ENCODE measurements at places on chromosomes 6 and 20.

DNA sequence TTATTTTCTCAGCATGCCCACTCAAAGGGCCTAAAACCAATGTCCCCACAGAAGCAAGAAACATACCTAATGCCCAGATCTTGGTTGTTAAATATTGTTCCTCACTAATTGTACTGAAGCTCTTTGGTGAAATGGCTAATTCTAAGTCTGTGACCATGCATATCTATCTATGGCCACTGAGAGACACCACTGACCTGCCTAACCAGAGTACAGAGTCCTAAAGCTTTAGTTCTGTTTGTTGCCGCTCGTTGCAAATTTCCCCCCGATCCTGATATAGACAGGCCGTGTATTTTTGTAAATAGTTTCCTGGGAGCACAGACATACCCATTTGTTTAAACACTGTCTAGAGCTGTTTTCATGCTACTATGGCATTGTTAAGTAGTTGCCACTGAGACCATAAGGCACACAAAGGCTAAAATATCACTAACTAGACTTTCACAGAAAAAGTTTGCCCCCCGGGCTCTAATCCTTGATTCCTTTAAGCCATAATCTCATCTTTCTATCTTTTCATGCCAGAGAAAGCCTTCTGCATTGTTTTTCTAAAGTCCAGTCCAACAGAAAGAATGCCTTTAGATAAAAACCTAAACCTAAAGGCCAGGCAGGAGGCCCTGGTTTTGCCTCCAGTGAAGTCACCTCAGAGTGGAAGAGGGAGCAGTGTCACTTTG, 48.7 kb downstream of the DNAAF9 start:
- no peak for DNase-seq

- DNase-seq = no peak
Measured at GRCh38 chr6:28446818-28447511, 3.7 kb upstream of the ZSCAN23 start.

DNA sequence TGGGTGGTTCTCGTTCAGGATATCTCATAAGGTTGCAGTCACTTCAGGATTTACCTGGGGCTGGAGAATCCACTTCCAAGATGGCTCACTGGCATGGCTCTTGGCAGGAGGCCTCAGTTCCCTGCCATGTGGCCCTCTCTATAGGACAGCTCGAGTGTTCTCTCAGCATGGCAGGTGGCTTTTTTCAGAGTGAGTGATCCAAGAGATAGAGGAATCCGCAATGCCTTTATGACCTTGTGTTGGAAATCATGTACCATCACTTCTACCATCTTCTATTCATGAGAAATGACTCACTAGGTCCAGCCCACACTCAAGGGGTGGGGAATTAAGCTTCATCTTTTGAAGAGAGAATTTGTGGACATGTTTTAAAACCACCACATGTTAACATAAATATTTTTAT, 37.8 kb downstream of the PPP1R16B start:
- no peak for DNase-seq

GRCh38 chr6:33731035-33731434, 15.7 kb downstream of the IP6K3 start:
- DNase-seq = no peak

DNA sequence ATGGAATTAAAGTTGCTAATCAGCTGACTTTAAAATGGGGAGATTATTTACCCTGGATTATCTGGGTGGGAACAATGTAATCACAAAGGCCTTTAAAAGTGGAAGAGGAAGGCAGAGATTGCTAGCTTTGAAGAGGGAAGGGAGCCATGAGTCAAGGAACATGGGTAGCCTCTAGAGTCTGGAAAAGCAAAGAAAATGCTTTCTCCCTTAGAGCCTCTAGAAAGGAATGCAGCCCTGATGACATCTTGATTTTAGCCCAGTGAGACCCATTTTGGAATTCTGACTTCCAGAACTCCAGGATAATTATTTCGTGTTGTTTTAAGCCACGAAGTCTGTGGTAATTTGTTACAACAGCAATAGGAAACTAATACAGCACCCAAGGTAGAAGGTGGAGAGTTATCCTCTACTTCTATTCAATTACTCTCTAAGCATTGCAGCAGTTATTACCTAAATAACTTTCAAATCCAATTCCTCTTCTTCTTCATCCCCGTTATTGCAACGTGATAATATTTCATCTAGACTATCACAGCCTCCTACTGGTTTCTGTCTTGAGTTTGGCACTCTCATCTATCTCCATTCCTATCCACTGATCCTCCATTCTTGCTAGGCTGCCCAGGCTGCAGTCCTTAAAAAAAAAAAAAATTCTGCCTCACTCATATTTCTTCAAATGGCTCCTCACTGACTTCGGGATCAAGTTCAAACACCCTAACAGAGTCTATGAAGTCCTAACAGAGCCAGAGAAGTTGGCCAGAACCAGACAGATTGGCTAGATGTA, 224.3 kb downstream of the BTBD9 start:
- no peak for DNase-seq

GRCh38 chr6:69813508-69813907, 16.7 kb upstream of the LMBRD1 start:
- DNase-seq = no peak

Measured in activated CD4-positive, alpha-beta T cell treated with anti-CD3 and anti-CD28 coated beads, Interleukin-2, amount 50 U/mL, for 1 hour (primary cell).